ENCODE measurements at places on chromosomes 11 and 22. TPM values are rescaled to one million over a fixed set of nuclear protein-coding genes. Genes with fewer than 3 reads are reported as not detected.

Gene IRAG1
- total RNA-seq = 7.0 TPM

Gene OR8D4
- not detected for total RNA-seq

Gene GNB1L
- total RNA-seq = 7.1 TPM

Gene CHCHD10
- total RNA-seq = 0.58 TPM

Gene SGSM1
- total RNA-seq = not detected

Gene TNNI2
- total RNA-seq = not detected

Gene GAL3ST3
- not detected for total RNA-seq

Gene KIRREL3
- total RNA-seq = 5.1 TPM

Gene MAPK12
- total RNA-seq = 27.1 TPM

Gene CAVIN3
- 301 TPM for total RNA-seq

Gene FGF3
- not detected for total RNA-seq

Gene OR2AG1
- total RNA-seq = not detected

Gene MRGPRF
- total RNA-seq = 77.2 TPM

Gene PGGHG
- total RNA-seq = 7.9 TPM

Gene SLCO2B1
- total RNA-seq = under 0.01 TPM

Gene P2RX6
- 3.6 TPM for total RNA-seq

Gene LRRC74B
- total RNA-seq = not detected

Gene TTC36
- total RNA-seq = 1.3 TPM

Gene GTPBP1
- total RNA-seq = 26.0 TPM

Gene SYT9
- total RNA-seq = not detected

Gene TRIM66
- 9.6 TPM for total RNA-seq

Gene DGAT2
- 6.4 TPM for total RNA-seq

Gene SCGB1D4
- not detected for total RNA-seq

Gene TRIM48
- not detected for total RNA-seq

Gene CSTPP1
- total RNA-seq = 27.8 TPM

Gene NARS2
- 15.9 TPM for total RNA-seq

Gene FOSL1
- 24.3 TPM for total RNA-seq

Gene P2RX3
- total RNA-seq = not detected

Gene DNAJB7
- not detected for total RNA-seq

Gene PGA4
- total RNA-seq = not detected

Gene OVCH2
- not detected for total RNA-seq

Gene DCHS1
- 39.2 TPM for total RNA-seq

Gene ZBED4
- 7.7 TPM for total RNA-seq

Gene TMPRSS6
- total RNA-seq = not detected

Gene E2F8
- under 0.01 TPM for total RNA-seq

Gene TMEM86A
- total RNA-seq = under 0.01 TPM

Gene CHRM1
- total RNA-seq = not detected

Gene RPS3
- 1,567 TPM for total RNA-seq

Data from smooth muscle cell of trachea (primary cell).